ENCODE measurements at places on chromosomes 12 and 14.

DNA sequence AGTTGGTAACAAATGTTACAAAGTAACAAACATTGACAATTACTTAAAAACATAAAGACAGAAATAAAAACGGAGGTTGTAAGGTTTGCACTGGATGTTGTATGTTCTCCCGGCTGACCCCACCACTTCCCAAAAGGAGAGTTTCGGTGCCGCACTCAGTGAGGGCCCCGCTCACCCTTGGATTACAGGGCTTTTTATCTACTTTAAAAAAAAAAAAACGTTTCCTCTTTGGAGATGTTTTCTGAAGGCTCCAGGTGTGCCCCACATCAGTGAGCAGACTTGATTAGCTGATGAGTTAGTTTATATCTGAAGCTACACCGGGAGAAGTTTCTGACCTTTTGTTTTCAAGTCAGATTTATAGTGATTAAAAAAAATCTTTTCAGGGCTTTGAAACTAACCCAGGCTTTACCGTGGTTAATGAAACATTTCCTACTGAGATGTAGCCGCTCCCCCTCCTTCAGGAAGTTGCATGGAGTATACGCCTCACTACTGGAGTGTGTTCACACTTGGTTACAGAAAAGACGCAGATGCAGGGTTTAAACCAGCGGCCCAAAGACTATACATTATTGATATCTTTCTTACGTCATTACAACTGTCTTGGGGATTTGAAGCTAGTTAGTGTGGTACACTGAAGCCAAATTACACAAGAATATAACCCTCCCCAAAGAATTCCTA, 38.0 kb upstream of the BCL7A start:
- DNase-seq, result no peak
- H3K4me3 ChIP-seq, result no peak overlapping the region
- H3K4me1 ChIP-seq, result no peaks in the 10 kb centered on the region
- H3K27me3 ChIP-seq, result no peaks in the 10 kb centered on the region

GRCh38 chr14:61461808-61462275, 140.5 kb downstream of the PRKCH start:
- peak overlapping the region; percentile 67 for H3K27ac ChIP-seq
- H3K4me3 ChIP-seq, result no peak overlapping the region
- no peaks in the 10 kb centered on the region for H3K27me3 ChIP-seq
- peaks cover 21% of the 10 kb centered on the region for H3K36me3 ChIP-seq
- no peak for DNase-seq
- H3K4me1 ChIP-seq, result peaks cover 43% of the 10 kb centered on the region

DNA sequence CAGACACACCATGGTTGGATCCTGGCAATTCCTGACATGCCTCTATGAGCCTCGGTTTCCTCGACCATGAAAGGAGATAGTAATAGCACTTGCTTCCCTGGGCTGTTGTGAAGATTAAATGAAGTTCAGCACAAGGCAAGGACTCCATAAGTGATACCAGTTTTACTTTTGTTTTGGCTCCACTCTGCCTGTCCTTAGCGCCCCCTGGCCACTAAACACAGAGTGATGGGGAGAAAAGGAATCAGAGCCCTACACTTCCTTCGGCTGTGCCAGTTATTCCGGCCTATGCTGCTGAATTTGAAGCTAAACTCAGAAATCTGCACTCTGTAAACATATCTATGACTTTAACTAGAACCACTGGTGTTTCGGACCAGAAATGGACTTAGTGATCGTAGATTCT, 173.8 kb downstream of the C12orf75 start:
- no peak overlapping the region for H3K4me3 ChIP-seq
- no peak for DNase-seq
- H3K27ac ChIP-seq, result no peak overlapping the region

DNA sequence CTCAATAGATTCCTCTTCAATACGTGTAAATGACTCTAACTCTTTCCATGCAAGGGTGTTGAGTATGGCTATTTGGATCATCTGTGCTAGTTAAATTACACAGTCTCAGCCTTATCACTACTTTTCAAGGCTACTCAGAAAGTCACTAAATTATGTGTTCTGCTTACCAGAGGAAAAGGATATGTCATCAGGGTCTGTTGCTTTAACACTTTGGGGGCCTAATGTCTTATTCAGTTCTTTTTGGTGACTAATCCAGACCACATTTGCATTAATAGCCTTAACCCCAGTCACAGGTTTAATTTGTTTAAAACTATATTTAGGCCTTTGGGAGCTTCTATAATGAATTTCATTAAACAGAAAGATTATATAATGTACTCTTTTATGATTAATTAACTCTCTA, 649.3 kb downstream of the RPS29 start:
- DNase-seq, result no peak
- H3K27ac ChIP-seq, result no peak overlapping the region
- no peak overlapping the region for H3K4me3 ChIP-seq
- H3K36me3 ChIP-seq, result no peaks in the 10 kb centered on the region
- peaks cover 5% of the 10 kb centered on the region for H3K4me1 ChIP-seq
- no peaks in the 10 kb centered on the region for H3K27me3 ChIP-seq

GRCh38 chr12:25502118-25502517, 51.0 kb downstream of the LMNTD1 start:
- peaks cover 4% of the 10 kb centered on the region for H3K27me3 ChIP-seq
- H3K27ac ChIP-seq, result no peak overlapping the region
- H3K36me3 ChIP-seq, result no peaks in the 10 kb centered on the region
- H3K4me1 ChIP-seq, result no peaks in the 10 kb centered on the region
- no peak overlapping the region for H3K4me3 ChIP-seq
- no peak for DNase-seq

- H3K36me3 ChIP-seq, result no peaks in the 10 kb centered on the region
- no peak overlapping the region for H3K27ac ChIP-seq
- peaks cover 64% of the 10 kb centered on the region for H3K27me3 ChIP-seq
- H3K4me1 ChIP-seq, result peaks cover 5% of the 10 kb centered on the region
- no peak for DNase-seq
Observed at GRCh38 chr12:52439420-52439819, 5.2 kb upstream of the KRT75 start.

DNA sequence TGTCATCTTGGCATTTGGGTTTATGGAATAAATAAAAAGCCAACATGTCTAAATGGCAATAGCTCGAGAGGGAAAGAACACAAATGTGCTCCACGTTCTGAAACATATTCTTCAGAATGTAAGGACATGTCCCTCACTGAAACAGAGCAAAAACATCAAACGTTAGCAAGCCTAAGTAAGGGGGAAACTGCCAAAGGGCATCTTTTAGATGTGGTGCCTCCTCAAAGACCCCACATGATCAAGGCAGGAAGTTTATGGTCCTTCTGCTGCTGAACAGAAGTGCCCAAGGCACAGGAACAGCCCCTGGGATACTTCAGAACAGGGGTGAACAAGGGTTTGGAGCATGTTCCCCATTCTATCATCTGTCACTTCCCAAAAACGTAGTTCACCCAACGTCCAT, 227.0 kb downstream of the ANO2 start:
- H3K27ac ChIP-seq, result no peak overlapping the region
- H3K27me3 ChIP-seq, result peaks cover 32% of the 10 kb centered on the region
- DNase-seq, result no peak
- no peaks in the 10 kb centered on the region for H3K36me3 ChIP-seq
- H3K4me1 ChIP-seq, result peaks cover 10% of the 10 kb centered on the region
